Activated CD8-positive, alpha-beta memory T cell treated with anti-CD3 and anti-CD28 coated beads for 24 hours (primary cell): ENCODE measurements at places on chromosomes 11 and 22.

- no peak for DNase-seq
Observed at GRCh38 chr11:131626788-131627187, 256.4 kb downstream of the NTM start.

- no peak for DNase-seq
Observed at GRCh38 chr11:80103142-80103859, 662.5 kb upstream of the TENM4 start.

DNA sequence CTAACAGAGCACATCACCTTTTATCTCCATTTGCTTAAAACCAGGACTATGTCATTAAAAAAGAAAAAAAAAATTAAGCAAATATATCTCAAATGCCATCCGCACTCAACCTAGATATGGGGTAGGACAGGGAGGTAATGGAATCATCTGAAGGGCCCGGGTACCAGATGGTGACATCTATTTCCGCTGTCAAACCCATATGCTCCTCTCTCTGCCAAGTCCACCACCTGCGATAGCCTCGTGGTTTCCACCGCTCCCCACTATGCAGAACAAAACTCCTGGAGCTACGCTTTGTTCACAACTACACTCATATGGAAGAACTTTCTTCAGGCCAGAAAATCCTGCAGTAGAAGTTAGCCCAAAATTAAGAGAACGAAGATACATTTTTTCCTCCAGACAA, 31.4 kb downstream of the FEZ1 start:
- no peak for DNase-seq

GRCh38 chr22:20247010-20247505, 21.1 kb downstream of the RTN4R start:
- no peak for DNase-seq

GRCh38 chr11:126160345-126161022, 51.0 kb downstream of the RPUSD4 start:
- DNase-seq = no peak

- DNase-seq = no peak
Observed at GRCh38 chr11:94934362-94934761, 39.0 kb downstream of the CWC15 start.

GRCh38 chr11:86718999-86719398, 46.6 kb upstream of the ME3 start:
- DNase-seq = no peak

GRCh38 chr11:121464352-121464946, 11.7 kb upstream of the SORL1-AS1 start:
- DNase-seq = peak; percentile 92

GRCh38 chr11:61742391-61742790, 10.0 kb upstream of the MYRF start:
- no peak for DNase-seq

DNA sequence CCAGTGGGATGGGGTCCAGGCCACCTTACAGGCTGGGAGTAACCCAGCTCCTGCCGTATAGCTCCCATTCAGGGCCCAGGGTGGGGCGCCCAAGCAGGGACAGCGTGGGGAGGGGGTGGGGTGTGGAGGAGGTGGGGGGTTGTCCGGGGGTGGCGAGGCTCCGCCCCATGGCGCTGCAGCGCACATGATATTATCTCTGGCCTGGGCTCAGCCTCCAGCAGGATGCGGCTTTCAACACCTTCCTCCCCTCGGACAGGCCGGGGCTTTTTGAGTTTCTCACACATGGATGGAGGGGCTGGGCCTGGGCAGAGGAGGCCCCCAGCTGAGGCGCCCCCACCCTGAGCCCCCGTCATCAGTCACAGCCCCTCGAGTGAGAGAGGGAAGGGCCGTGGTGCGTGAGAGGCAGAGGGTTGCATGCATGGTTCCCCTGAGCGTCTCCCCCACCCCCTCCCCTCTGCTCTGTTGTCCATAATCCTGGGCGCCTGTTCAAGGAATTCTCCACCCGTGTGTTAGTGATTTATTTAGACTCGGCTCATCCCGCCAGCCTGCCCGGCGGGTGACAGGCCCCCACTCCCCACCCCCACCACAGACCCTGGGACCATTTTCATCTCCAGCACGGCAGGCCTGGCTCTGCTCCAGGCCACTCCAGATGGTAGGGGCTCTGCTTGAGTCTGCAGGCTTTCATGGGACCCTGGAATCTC, 44.9 kb downstream of the WNT11 start:
- no peak for DNase-seq

- DNase-seq = no peak
Observed at GRCh38 chr22:43057641-43058040, 31.6 kb downstream of the TTLL1 start.

DNA sequence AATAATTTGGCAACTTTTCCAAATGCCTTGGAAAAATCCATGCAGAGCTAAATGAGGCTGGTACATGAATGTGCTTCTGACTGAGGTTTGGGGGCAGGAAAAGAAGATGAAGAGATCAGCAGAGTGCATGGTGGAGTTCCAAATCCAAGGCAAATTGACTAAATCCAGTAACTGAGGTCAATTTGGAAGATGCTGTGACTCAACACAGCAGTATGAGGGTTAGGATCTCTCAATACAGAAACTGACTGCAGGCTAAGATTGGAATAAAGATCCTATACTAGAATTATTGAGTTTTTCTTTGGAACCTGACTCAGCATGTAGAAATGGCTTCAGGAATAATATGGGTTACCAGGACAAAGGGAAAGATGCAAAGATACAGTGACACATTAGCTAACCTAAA, 99.3 kb upstream of the FAT3 start:
- DNase-seq = no peak

DNA sequence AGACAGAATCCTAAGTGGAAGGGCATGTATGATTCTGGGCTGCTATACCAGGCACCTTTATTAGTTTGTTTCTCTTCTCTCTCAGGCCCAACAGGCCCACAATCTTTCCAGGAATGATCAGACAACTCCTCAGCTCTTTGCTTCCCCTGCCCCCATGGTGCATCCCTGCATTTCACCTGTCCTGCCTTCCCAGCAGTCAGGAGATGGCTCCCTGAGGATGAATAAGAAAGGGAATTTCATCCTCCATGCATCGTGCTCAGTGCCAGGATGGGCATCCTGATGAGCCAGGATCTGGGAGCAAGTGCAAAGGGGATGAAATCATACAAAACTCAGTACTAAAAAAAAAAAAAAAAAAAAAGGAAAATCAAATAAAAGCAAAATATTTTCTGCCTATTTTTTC, 18.6 kb upstream of the NTM start:
- no peak for DNase-seq

DNA sequence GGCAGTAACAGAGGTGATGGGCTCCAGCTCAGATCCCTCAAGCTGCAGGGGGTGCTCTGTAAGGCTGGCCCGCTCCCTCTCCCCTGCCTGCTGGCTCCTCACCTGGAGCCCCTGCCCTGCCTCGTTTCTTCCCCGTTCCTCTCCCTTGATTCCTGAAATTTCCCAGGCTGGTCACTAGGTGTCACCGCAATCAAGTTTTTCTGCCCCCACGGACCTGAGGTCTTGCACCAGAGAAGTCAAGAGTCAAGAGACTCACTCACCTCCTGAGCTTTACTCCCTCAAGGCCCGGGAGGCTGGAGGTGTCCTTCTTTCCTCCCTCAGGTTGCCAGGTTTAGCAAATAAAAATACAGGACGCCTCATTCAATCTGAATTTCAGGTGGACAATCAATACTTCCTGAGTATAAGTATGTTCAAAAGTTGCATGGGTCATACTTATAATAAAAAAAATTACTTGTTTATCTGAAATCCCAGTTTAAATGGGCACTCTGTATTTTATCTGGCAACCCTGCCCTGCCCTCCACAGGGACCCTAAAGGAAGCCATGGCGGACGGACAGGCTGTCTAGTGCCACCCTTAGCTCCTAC, 69.2 kb downstream of the SCUBE1 start:
- peak; percentile 73 for DNase-seq

GRCh38 chr11:61951484-61952135, 1.5 kb downstream of the BEST1 start:
- no peak for DNase-seq

- DNase-seq = no peak
Observed at GRCh38 chr22:42990131-42990838, 24.7 kb downstream of the PACSIN2 start.

- DNase-seq = no peak
Observed at GRCh38 chr11:7528514-7529049, 14.8 kb downstream of the PPFIBP2 start.

DNA sequence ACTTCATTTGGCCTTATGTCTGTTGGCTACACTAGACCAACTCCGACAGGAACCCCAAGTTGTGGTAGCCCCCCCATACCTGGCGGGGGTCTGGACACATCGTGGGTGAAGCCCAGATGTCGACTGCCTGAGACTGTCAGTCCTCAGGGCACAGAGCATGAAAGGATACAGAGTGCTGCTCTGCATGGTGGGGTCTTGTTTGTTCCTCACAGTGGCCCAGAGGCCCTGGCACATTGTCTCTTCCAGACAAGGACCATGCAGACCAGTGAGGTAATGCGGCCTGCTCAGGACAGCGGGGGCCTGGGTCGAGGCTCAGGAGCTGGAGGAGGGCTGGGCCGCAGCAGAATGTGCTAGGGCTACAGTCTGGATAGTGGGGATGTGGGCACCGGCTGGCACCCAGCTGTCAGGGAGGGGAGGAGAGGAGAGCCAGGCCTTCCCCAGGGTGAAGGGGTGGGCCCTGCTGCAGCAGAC, 14.6 kb downstream of the CAPN5 start:
- DNase-seq = no peak

DNA sequence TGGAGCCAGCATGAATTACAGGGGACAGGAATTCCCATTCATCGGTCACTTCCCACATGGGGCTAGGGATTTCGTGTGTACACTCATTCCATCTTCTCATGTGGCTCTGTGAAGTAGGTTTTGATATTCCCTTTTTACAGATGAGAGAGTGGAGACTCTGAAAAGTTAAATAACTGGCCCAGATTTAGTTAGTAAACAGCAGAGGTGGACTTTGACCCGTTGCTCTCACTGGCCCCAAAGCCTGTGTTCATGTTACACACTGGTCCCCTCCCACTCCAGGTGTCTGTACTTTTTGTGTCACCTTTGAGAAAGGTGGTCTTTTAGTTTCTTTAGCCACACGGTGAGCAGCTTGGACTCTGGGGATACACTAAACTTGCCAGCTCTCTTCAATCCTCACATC, 108.5 kb downstream of the MICAL2 start:
- DNase-seq = no peak

DNA sequence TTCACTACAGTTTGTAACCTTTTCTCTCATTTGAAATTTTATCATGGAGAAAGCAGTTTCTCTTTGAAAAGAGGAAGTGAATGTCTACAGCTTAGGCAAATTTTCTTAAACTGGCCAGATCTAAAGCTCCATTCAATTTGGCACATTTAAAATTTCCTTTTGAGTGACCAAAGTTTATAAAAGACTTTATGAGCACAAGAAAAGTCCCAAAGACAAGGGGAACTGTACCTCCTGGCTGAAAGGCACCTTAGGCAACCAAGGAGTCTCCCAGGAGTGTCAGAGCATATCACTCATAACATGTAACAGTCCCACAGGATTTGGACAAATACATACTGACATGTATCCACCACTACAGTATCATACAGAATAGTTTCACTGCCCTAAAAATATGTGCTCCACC, 41.3 kb downstream of the NARS2 start:
- DNase-seq = no peak

DNA sequence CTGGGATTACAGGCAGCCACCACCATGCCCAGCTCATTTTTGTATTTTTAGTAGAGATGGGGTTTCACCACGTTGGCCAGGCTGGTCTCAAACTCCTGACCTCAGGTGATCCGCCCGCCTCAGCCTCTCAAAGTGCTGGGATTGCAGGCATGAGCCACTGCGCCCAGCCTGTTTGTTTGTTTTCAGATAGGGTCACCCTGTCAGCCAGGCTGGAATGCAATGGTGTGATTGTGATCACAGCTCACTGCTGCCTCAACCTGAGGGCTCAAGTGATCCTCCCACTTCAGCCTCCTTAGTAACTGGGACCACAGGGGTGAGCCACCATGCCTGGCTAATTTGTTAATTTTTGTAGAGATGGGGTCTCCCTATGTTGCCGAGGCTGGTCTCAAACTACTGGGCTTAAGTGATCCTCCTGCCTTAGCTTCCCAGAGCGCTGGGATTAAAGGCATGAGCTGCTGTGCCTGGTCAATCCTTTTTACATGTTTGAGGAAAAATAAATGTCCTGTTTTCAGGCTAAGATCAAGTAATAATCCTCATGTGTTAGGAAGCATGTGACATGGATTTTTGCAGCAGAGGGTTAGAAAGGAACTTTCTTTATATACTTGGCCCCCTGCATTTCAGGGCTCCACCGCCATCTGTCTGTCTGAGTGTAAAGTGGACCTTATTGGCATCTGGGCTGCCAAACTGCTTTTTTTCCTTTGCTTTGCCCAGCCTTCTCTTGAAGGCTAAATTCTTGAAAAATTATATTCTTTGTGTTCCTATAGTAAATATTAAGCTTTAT, 4.8 kb upstream of the SLC3A2 start:
- no peak for DNase-seq

GRCh38 chr11:48052183-48053044, 72.1 kb downstream of the PTPRJ start:
- DNase-seq = no peak

GRCh38 chr22:42292732-42293520, 22.5 kb upstream of the TCF20 start:
- no peak for DNase-seq

DNA sequence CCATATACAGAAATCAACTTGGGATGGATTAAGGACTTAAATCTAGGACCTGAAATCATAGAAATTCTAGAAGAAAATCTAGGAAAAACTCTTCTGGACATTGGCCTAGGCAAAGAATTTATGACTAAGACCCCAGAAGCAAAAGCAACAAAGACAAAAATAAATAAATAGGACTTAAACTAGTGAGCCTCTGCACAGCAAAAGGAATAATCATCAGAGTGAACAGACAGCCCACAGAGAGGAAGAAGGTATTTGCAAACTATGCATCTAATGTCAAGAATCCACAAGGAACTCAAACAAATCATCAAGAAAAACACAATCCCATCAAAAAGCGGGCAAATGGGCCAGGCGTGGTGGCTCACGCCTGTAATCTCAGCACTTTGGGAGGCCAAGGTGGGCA, 32.4 kb downstream of the TTC28 start:
- no peak for DNase-seq

GRCh38 chr11:125429807-125430678, 66.0 kb downstream of the FEZ1 start:
- no peak for DNase-seq

- DNase-seq = no peak
Observed at GRCh38 chr11:129061492-129062230, 119.0 kb upstream of the TP53AIP1 start.

- no peak for DNase-seq
Observed at GRCh38 chr11:44570411-44571155, 5.1 kb downstream of the CD82 start.

- no peak for DNase-seq
Observed at GRCh38 chr11:132056689-132057088, 686.3 kb downstream of the NTM start.
